ENCODE measurements at places on chromosomes 4 and X.

DNA sequence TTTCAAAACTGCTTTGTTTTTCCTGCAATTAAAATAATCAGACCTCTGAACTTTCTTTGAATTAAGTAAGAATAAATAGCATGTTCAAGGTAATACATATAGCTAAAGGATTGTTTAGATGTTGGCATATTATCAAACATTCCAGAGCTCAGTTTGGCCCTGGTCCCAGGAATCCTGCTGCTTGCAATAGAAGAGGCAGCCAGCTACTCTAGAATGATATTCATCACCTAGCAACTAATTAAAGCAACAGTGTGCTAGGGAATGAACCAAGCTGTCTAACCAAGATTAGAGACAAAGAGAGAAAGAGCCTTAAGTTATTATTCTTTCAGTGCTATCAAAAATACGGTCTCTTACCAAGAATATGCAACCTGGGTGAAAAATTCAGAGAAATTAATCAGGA, 460.9 kb downstream of the GABRG1 start:
- DNase-seq = no peak

GRCh38 chr4:171847751-171848150, 34.5 kb downstream of the GALNTL6 start:
- DNase-seq = no peak

- no peak for DNase-seq
Observed at GRCh38 chrX:137574784-137575293, 8.9 kb downstream of the ZIC3 start.

DNA sequence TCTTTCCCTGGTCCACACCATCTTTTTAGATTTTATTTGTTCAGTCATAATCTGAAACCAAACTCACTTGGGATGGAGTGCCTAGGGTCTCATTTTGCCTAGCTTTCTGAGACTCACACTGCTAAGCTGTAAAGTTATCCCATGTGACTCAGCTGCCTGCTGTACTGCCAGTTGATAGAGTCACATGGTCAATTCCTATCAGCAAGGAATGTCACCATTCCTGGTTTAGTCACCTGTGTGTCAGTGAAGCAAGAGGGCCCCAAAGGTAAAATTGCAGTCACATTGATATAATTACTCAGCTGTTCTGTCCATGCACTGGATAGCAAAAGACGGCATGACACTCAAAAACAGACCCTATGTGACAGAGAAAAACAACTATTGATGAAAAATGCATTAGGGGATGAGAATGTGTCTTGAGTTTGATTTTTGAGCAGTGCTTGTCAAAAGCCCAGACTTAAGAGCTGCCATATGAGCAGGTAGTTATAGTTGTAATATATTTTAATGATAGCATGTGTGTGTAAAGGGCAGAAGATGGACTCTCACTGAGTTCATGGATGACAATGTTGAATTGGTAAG, 413.2 kb downstream of the PPARGC1A start:
- no peak for DNase-seq

- DNase-seq = peak; percentile 40
Observed at GRCh38 chrX:65706041-65706828, 38.8 kb downstream of the MSN start.

DNA sequence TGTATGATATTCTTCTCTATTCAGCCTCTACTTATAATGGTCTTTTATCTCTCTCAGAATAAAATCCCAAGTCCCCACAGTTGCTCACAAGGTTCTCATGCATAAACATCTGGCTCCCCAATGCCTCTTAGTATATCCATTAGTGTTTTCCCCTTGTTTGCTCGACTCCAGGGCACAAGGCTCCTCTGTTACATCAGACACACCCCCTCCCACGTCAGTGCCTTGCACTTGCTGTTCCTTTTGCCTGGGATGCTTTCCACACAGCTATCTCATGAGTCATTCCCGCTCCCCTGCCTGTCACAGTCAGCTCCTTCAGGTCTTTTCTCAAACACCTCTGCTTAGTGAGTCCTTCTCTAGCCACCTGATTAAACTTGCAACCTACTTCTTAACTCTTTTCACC, 260.2 kb downstream of the IL1RAPL1 start:
- DNase-seq = no peak

DNA sequence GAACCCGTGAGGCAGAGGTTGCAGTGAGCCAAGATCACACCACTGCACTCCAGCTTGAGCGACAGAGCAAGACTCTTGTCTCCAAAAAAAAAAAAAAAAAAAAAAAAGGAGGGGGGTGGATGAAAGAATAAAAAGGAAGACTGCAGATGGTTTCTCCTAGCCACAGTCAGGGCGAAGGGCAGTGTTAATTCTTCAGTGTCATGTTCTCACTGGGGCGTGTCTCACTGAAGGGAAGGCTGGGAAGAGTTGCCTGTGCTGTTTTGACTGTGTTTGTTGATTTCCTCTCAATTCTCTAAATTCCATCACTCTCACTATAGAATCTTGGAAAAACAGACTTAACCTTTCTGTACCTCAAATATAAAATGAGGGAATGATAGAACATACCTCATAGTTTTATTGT, 71.6 kb upstream of the DHX15 start:
- DNase-seq = no peak

DNA sequence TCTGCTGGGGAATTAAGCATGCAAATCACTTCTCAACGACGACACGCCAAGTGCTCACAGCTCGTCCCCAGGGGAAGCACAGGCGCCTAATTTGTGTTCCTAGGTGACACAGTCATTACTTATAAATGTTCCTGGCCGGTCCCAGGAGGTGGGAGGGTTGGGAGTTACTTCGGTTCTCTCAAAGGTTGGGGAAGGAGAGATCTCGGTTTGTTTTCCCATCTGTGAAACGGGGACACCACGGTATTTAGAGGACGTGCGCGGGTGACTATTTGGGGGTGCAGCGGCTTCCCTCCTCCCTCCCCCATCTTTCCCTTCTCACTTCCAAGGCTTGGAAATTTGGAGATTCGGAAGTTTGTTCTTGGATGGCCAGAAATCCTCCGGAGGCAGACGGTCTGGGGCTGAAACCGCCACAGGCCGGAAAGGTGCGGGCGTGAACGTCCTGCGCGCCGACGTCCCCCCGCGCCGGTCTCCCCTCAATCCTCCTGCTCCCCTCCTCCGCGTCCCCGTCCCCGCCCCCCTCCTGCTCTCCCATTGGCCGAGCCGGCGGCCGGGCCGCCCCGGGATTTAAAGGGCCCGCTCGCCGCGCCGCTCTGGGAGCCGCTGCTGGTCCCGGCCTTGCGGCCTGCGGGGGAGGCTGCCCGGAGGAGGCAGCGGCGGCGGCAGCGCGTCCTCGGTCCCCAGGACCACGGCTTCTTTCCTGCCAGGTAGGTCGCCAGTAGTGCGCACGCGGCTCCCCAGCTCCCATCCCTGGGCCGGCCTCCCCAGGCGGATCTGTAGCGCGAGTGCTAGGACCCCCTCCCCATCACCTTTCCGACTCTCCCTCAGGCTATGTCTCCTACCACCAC, at the start of gene PORCN:
Gene PORCN (plus strand): TSS at position 593 of the 845 bp plus-strand sequence. CDS start 829 bp downstream, outside the sequence.
- DNase-seq = peak; percentile 79

Data from CD4-positive, alpha-beta T cell treated with Interleukin-15 for 4 hours (primary cell).